ENCODE measurements at places on chromosomes 5 and 9. TPM values are rescaled to one million over a fixed set of nuclear protein-coding genes. Genes with fewer than 3 reads are reported as not detected.

GRCh38 chr5:15344954-15345353 is 155.0 kb upstream of the FBXL7 start:
- no peak for DNase-seq

GRCh38 chr9:129889941-129890717 is 54.9 kb downstream of the USP20 start:
- no peak for DNase-seq

DNA sequence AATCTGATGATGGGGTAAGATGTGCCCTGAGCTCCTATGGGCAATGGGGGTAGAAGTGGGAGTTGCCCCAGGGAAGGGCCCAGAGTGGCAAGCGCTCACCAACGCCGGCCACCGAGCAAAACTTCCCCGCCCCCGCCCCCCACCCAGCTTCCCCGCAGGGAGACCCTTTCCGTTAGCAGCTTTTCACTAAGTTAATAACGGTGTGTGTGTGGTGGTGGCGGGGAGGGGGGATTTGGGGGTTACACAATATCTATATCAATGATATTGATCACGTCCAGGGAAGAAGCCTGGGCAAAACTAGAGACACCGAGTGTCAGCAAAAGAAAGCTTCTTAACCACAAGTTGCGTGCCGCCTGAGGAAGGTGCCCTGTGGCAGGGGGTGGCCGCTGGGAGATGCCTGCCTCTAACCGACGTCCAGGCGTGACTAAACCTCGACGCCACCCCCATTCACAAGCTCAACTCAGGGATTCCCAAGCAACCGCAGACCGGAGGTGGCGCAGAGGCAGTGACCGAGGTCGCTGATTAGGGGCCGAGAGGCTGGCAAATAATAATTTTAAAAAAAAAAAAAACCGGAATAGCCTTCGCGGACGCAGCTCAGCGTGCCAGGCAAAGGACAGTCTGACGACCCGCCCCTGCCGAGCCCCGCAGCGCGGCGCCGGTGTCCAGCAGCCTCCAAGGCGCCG is 222.6 kb downstream of the MEF2C start:
- no peak for DNase-seq

- DNase-seq, result no peak
These were observed 193.1 kb upstream of the PTGER4 start for GRCh38 chr5:40486437-40487275.

DNA sequence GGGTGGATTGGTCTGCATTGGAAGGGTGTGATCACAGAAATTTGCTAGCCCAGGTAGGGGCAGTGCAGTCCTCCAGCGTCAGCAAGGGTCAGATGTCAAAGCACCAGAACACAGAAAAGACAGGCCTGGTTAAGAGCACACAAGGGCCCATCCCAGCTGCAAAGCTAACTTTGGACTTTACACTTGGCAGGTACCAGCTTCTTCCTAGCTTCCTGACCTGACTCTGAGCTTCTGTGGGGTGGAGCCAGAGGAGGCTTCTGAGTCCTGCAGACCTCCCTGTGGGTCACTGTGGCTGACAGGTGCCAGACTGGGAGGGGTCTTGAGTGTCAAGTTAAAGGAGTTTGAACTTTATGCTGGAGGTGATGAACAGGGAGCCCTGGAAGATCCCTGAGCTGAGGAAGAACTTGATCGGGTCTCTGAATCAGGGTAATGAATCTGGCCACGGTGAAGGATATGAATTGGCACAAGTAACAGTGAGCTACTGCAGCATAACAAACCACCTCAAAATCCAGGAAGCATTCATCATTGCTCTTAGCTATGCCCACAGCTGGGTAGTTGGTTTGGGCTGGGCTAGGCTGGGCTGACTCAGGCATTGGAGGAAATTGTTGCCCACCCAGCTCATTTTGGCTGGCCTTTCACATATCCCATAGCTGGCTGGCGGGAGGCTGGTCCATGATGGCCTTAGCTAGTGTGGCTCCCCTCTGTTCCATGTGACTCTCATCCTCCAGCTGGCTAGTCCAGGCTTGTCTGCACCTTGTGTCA is 63.4 kb downstream of the BARX1 start:
- DNase-seq, result peak; percentile 75

DNA sequence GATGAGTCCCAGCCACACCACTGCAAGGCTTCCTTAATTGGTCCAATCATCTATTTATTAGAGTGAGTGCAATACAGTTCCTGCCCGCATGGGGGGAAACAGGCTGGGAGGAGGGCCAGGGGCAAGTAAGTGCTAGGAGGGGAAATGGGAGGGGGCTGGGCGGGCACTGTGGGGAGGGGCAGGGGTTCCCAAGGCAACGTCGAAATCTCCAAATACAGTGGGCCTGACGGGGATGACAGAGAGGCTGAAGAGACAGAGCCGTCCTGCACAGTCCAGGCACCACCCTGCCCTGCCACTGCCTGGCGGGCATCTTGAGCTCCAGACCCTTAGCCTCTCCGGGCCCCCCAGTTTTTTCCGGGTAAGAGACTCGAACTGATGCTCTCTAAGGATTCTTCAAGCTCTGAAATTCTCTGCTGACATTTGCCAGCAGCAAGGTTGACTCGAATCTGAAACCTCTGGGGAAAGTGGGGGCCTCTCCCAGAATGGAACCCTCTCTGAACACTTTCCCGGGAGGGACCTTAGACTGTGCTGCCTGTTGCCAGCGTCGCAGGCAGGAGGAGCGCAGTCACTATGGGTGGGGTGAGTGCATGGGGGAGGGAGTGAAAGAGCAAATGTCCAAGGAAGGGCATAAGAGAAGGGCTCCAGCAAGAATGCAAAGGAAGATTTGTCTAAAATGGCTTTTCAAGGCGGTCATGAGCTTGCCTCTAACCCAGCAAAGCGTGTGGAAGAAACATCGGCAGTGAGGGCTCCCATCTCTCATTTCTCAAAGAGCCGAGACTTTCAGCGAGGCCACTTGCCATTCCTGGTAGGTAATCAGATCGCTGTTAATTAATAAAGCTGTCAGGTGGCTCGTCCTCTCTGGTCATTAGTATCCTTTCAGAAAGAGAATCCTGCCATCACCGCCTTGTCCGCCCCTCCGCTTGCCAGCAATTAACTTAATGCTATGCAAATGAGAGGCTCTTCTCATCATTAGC is 99.0 kb downstream of the GTF3C4 start:
- peak; percentile 81 for DNase-seq

NR2F1-AS1 gene
- total RNA-seq, result 23.2 TPM

GRCh38 chr9:68462105-68462775 is 78.4 kb downstream of the TMEM252 start:
- DNase-seq, result no peak

C9orf153 gene
- total RNA-seq, result 0.55 TPM

DNA sequence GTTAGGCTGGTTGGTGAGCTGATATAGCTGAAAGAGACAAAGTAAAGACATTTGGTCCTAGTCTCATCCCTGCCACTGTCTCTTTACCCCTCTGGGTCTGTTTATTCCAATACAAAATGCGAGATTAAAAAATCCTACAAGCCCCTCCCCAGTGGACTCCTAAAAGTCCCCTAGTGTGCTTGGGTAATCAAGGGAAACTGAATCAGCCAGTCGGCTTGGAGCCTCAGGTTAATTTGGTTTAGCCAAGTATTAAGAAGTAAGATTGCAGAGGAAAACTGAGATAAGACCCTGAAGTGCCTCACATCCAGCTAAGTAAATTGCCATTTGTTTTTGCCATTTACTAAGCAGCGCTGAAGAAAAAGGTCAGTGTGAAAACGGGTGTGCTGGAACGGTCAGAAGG is 10.4 kb downstream of the NIM1K start:
- DNase-seq, result no peak

MARCHF11 gene
- not detected for total RNA-seq

KIF12 gene
- total RNA-seq, result 0.84 TPM
